GOT3 (cell line): ENCODE measurements at places on chromosomes 11 and 22.

- no peak for DNase-seq
Measured at GRCh38 chr11:36628765-36629244, 30.8 kb upstream of the RAG2 start.

DNA sequence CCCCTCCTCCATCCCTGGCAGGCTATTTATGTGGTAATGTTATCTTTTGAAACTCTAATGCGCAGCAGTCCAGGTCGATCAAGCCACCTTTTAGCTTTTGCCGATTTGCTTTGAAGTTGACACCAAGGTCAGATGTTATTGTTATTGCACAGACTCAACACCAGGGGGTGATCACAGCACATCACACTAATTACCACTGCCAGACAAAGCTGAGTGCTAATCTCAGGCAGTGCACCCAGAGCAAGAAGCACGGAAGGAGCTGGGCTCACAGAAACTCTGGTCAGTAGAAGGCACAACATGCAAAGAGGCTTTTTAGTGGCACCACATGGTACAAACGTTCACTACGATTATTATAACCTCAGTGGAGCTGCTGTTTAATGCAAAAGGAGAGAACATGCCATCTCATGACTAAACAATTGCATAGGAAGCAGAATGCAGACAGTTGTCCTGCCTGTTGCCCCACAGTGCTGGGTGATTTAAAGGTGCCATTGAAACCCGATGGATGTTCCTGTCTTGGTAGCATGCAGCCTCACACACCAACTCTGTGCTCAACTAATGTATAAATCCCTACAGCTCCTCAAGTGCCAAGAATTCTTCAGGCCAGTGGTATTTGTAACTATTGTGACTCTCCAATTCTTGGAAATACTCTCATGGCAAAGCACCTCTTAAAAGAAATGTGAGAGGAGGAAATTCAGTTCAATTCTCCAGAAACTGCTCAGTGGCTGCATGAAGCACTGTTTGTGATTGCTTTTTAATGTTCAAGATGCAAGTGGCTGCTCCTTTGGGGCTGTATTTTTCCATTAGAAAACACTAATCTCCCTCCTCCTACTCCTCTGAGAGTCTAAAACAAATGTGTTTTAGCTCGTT is 353.9 kb upstream of the DDI1 start:
- DNase-seq: no peak

GRCh38 chr22:23816156-23816976 is 22.4 kb downstream of the DERL3 start:
- DNase-seq: no peak

DNA sequence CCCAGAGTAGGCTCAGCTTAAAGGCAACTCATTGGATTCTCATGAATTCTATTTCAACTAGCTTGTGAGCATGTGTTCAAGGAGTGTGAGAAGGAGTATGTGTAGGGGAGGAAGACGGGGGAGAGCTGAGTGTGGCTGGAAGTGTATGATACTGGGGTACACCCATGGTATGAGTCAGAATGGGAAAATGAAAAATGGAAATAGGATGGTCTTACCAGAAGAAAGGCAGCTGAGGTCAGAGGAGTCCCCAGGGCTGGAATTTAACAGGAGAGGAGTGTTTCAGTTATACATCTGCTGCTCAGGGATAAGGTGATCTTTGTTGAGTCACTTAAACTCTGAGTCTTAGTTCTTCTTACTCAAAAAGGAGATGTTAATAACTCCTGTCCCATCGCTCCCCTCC is 6.7 kb upstream of the ADAMTS15 start:
- DNase-seq: no peak

DNA sequence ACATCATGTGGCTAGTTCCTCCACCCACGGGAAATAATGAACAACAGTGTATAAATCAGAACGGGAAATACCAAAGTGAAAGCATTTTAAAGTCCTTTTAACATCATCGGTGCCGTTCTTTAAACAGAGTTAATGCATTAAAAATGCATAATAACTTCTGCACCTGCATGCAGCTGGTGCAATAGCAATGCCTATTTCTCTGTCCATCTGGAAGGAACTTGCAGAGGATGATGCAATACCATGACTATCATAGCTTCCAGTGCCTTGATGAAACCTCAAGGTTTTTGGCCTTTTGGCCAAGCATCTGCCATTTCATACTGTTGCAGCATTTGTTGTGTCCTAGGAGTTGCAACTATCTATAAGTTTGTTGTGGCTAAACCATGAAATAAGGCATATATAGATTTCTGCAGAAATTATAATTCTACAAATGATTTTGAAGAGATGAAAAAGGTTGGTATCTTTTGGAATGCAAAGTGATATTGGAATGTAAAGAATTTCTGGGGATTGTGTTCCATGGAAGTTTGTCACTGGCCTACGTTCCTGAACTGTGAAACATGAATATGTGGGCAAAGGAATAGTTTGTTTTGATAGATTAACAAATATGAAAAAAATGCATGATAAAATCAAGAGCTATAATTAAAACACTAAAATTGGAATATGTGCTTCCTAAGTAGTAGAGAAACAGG is 9.8 kb upstream of the EIF3F start:
- no peak for DNase-seq

DNA sequence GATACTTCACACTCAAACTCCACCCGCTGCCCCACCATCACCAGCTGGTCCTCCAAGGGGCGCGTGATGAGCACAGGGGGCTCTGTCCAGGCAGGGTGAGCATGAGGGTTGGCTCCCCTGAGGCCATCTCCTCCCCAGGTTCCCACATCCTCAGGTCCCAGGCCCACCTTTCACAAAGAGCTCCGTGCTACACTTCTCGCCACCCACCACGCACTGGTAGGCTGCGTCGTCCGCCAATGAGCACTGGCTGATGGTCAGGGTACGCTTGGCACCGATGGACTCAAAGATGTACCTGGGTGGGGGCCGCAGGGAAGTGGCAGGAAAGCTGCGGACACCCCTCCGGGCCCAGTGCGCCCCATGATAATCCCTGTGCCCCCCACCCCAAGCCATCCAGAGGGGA is 9.6 kb downstream of the MYBPC3 start:
- DNase-seq: no peak

- no peak for DNase-seq
Measured at GRCh38 chr11:43548916-43549315, 131.6 kb upstream of the HSD17B12 start.
